ENCODE measurements at places on chromosomes 12 and 14.

DNA sequence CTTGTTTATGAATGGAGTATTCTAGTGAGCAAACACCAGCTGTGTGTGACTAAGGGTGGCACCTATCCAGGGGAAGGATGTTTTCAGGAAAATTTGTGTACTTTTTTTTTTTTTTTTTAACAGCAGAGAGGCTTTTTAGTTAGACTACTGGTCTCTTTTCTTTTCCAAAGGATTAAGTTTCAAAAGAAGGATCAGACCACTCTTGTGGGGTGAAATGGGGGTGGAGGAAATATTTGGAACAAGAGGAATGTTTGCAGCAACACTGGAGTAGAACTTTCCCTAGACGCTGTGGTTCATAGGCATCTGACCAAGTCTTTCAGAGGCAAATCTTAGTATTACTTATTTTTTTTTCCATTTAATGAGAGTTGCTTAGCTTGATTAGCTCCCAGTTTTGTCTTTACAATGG is 21.1 kb downstream of the NUBPL start:
- no peak for DNase-seq

- no peak for DNase-seq
These were observed 73.8 kb downstream of the KIAA0586 start for GRCh38 chr14:58501214-58501816.

DNA sequence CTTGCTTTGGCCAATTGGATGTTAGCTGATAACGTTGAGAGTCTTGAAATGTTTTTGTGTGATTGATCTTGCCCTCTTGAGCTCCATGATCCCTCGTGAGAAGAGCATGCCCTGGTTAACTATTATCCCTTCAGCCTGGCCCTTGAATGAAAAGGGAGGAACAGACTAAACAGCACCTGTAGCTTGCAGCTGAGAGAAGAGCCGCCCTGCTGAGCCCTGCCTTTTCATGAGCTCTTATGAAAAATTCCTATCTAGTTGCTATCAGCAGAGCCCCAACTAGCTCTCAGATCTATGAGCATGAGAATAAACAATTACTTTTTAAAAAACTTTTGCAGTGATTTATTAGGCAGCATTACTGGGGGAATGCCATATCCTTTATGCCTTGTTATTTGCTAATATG is 36.0 kb upstream of the RPH3A start:
- no peak for DNase-seq

DNA sequence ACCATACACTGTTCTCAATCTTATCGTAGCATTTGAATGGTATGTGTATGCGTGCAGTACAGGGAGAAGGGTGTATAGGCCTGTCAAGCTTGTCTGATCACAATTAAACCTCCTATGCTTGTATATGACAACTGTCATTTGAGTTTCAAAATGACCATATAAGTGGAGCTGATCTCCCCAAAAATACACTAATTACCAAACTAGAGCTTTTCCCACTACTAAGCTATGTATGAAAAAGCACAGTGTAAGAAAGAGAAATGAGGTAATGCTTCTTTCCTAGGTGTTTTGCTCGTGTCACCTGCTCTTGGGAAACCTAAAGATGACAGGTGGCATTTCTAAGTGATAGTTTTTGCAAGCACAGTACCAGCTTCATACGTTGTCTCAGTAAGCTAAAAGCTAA is 1.1 kb upstream of the STK38L start:
- no peak for DNase-seq

GRCh38 chr14:105935384-105935783 is 409.0 kb downstream of the TMEM121 start:
- no peak for DNase-seq

GRCh38 chr12:69102856-69103255 is 136.5 kb upstream of the CPSF6 start:
- DNase-seq, result no peak

- DNase-seq, result no peak
These were observed 26.3 kb downstream of the BICDL1 start for GRCh38 chr12:120015313-120015712.

DNA sequence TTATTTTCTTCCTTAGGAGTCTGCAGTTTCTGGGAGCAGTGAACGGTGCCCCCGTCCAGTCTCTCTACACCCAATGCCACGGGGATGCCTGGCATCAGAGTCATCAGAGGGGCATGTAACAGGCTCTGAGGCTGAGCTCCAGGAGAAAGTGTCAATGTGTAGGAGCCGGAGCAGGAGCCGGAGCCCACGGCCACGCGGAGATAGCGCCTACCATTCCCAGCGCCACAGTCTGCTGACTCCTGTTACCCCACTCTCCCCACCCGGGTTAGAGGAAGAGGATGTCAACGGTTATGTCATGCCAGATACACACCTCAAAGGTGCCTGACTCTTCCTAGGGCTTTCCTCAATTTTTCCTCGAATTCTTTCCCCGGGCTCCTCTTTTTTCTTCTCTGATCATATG is 3.3 kb upstream of the PA2G4 start:
- no peak for DNase-seq

DNA sequence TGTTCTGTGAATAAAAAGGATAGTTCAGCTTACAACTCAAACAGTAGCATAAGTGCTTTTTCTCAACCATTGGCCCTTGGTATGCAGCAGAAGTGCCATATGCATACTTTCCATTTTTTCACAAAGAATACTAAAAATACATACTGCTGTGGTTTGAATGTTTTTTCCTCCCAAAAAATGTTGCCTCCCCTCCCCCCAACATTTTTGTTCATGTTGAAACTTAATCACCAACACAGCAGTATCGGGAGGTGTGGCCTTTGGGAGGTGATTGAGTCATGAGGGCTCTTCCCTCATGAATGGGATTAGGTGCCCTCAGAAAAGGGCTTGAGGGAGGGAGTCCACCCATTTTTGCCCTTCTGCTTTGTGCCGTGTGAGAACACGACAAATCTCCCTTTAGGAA is 198.6 kb downstream of the ESR2 start:
- DNase-seq, result no peak

- DNase-seq, result no peak
These were observed 706 bp downstream of the PRMT5 start for GRCh38 chr14:22928237-22929103.

DNA sequence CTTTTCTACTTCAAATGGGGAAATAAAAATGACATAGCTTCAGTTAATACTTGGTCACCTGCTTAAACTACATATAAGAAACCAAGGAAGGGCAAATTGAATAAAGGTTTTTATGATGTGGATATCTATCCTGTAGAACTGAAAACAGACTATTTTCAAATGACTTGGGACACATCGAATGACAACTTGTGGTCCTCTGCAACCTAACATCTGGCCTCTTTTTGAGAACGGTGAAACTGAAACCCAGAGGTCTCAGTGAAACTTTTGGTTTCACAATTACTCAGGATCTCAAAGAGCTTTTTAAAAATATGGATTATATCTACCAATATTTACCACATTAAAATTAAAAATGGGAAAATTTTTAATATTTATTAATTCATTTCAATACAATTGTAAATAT is 65.2 kb downstream of the PPP2R5E start:
- DNase-seq, result no peak

GRCh38 chr14:105043641-105044040 is 21.6 kb downstream of the GPR132 start:
- DNase-seq, result no peak

- no peak for DNase-seq
These were observed 19.5 kb upstream of the CDK17 start for GRCh38 chr12:96419576-96420276.

GRCh38 chr14:65620195-65620594 is 207.7 kb downstream of the FUT8 start:
- no peak for DNase-seq

DNA sequence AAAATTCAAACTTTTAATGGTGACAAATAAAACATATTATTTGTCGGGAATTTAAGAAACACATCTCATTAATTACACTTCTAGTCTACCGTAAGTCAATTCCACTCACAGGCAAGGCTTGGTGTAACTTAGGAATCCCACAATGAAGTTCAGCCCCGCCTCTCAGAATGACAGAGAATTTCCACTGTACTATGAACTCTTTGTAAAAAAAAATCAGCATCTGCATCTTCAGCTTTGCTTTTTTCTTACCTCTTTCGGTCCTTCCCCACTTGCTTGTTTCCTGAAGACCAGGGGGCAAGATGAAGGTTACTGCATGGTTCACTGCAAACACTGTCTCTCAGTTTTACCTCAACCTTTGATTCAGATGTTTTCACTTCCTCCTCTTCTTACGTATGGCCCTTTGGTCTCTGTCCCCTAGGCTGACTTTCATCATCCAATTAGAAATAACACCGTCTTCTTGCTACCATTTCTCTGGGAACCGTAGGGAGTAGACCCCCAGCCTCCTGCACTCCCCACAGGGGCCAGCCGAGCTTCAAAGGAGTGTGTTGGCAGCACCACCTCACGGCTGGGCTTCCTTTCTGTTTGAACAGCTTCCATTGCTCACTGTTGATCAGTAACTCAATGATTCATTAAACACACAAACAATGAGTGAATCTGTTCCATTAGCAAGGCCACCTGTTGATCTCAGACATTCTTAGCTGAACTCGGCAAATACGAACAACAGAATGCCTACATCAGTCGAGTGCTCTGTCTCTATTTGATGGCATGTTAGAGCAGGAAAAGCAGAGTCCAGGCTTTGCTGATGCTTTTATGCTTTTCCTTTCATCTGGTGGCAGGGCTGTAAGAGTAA is 343.0 kb downstream of the BMP4 start:
- DNase-seq, result no peak

- no peak for DNase-seq
These were observed 82.9 kb downstream of the SPATA7 start for GRCh38 chr14:88468406-88468805.

GRCh38 chr14:64061706-64062105 is 208.9 kb downstream of the SYNE2 start:
- DNase-seq, result no peak

- DNase-seq, result no peak
These were observed 7.1 kb upstream of the ZDHHC22 start for GRCh38 chr14:77148510-77149231.

DNA sequence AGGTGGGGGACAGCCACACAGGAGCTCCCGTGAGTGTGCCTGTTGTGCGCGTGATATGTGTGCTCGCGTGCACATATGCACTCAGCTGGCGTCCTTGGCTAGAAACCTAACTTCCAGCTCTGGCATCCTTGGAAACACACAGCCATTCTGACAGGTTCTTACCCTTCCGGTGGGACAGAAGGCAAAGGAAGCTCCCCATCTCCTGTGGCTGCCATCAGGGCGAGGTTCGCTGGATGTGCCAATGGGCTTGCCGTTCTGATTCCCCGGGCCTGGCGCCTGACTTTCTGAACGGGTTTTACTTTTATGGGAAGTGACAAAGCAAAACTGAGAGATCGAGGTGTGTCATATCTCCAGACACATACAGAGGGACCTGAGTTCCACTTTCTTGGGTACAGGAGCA is 124.7 kb downstream of the PAPOLA start:
- DNase-seq, result no peak

GRCh38 chr14:24113379-24113800 is 1.2 kb upstream of the DCAF11 start:
- no peak for DNase-seq

DNA sequence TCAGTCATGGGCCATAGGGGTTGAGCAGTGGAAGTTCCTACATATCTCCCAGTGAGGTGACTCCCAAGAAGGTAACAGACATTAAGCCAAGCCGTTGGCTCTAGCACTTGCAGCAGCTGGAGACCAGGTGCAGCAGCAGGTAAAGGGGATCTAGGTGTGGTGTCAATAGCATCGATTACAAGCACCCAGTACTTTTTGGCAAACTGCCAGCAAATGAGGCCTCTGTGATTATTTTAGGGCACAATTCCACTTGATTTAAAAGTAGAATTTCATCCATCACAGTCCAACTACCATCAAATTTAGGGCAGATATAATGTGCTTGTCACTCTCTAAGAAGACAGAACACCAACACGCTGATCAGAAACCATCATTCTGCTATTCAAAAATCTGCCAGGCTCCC is 224.1 kb upstream of the EGLN3 start:
- no peak for DNase-seq

- DNase-seq, result no peak
These were observed 2.7 kb upstream of the PACS2 start for GRCh38 chr14:105311838-105312237.

GRCh38 chr12:113271853-113272561 is 50.7 kb downstream of the TPCN1 start:
- DNase-seq, result no peak

GRCh38 chr12:102708108-102708507 is 208.9 kb downstream of the PAH start:
- no peak for DNase-seq

- no peak for DNase-seq
These were observed 477.5 kb upstream of the GARIN6 start for GRCh38 chr12:99170037-99170436.

DNA sequence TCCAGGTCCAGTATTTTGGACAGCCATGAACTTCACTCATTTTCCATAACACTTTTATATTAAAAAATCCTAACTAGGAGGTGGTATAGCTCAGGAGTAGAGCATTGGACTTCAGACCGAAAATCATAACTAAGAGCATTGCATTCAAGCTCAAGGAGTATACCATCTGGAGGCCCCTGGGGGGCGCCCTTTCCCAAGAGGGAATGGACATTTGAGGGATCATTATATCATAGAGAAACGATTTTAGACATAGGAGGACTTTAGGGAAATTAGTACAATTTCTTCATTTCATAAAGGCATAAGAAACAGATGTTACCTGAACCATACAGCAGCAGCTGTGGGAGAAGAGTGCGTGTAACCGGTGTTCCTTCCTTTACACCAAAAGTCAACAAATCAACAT is 5.2 kb upstream of the ATG14 start:
- no peak for DNase-seq

DNA sequence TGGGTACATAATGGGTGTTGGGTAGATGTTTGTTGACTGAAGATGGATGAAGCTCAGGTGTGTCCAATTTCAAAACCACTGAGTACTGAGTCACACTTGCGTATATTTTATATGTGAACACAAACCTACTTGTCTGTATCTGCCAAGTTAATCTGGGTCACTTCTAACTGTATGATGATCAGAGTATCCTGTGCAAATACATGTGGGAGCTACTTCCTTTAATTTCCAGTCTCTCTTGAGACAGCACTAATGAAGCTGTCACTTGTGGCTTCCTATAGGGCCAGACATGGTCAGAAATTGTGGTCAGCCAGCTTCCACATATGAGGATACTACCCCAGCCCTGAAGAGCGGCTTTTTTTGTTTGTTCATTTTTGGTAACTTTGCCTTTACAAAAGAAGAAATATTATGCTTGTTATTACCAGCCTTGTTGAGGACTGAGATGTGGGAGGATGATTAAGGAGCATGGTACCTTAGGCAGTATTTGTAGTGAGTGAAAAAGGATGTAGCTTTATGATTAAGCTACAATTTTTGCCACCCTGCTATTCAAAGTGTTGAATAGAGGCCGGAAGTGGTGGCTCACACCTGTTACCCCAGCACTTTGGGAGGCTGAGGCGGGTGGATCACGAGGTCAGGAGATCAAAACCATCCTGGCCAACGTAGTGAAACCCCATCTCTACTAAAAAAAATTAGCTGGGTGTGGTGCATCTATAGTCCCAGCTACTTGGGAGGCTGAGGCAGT is 32.4 kb downstream of the PLXNC1 start:
- DNase-seq, result no peak

GRCh38 chr14:79693935-79694334 is 517.4 kb downstream of the DIO2 start:
- no peak for DNase-seq

GRCh38 chr14:75335571-75335970 is 56.9 kb downstream of the FOS start:
- DNase-seq, result no peak

GRCh38 chr14:34502545-34503225 is 36.8 kb downstream of the EAPP start:
- DNase-seq, result no peak

Measured in GOT3 (cell line).